Bronchial epithelial cell (primary cell): ENCODE measurements at places on chromosomes 1 and 21.

GRCh38 chr1:30327370-30328099 is 395.9 kb downstream of the MATN1 start:
- no peak for DNase-seq

GRCh38 chr1:161200992-161201835 is 953 bp upstream of the NDUFS2 start:
- no peak for DNase-seq

DNA sequence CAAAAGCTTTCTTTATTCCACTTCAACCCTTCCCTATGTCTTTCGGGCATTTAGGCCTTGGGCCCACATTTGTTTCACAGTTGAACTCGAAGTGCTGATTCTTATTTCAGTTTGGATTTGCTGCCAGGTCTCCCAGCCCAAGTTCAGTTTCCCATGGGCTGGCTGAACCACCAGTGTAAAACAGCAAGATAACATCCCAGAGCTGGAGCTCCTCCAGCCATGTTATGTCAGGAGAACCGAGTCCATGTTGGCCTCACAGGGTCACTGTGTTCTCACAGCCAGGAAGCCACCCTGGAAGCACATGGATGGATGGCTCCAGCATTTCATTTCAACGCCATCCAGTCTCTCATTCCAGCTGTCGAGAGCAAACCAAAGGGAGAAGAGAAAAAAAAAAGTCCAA is 45.2 kb upstream of the RXRG start:
- no peak for DNase-seq

GRCh38 chr1:24635195-24635843 is 7.8 kb upstream of the SRRM1 start:
- peak; percentile 79 for DNase-seq

- no peak for DNase-seq
Observed at GRCh38 chr1:43220905-43221778, 48.6 kb upstream of the TMEM125 start.

DNA sequence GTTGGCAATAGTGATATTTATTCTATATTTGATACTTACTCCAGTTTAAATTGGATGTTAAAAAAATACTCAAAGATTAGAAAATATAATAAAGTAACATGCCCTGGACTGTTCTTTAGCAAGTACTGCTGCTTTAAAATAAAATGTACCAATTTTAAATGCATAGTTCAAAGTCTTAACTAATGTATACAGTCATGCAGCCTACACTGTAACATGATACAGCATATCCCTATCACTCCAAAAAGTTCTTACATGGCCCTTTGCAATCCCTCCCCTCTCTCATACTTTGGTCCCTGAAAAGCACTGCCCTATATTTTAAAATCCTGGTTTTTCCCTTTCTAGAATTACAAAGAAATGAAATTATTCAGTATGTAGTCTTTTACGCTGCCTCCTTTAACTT is 726.6 kb downstream of the LTN1 start:
- DNase-seq, result peak; percentile 23

- DNase-seq, result peak; percentile 42
Observed at GRCh38 chr21:29416268-29416667, 117.5 kb downstream of the BACH1 start.

DNA sequence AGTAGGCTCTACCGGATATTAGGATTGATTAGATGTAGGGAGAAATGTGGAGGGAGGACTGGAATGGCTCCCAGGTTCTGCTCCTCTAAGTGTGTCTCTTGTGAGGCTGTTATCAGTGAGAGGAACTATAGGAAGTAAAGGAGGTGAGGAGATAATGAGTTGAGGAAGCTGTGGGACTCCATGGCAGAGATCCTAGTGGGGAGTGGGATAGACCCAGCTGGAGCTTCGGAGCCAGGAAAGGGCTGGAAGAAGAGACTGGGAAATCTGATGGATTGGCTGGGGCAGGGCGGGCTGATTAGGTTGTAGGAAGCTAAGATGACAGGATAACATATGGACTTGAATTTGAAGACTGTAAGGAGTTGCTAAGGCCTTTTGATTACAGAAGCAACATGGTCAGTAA is 14.8 kb upstream of the BCL9 start:
- DNase-seq, result no peak

GRCh38 chr21:38333301-38334272 is 76.8 kb downstream of the KCNJ15 start:
- no peak for DNase-seq

DNA sequence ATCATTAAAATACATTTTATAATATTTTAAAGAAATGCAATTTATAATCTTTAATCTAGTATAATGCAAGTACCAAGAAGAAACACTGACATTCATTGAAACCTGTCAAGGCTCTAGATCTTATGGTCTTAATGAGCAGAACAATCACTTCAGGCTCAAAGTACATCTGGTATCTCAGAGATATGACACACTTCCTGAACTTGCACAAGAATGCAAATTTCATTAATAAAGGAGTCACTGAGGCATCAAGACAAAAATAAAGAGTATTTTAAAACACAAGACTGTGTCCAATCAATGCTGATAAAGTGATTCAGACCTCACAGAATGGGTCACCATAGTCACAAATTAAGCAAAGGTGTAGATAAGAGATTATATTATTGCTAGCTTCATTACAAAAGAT is 178.1 kb downstream of the AK5 start:
- DNase-seq, result peak; percentile 16

GRCh38 chr1:239308701-239309333 is 77.6 kb upstream of the CHRM3 start:
- peak; percentile 12 for DNase-seq

DNA sequence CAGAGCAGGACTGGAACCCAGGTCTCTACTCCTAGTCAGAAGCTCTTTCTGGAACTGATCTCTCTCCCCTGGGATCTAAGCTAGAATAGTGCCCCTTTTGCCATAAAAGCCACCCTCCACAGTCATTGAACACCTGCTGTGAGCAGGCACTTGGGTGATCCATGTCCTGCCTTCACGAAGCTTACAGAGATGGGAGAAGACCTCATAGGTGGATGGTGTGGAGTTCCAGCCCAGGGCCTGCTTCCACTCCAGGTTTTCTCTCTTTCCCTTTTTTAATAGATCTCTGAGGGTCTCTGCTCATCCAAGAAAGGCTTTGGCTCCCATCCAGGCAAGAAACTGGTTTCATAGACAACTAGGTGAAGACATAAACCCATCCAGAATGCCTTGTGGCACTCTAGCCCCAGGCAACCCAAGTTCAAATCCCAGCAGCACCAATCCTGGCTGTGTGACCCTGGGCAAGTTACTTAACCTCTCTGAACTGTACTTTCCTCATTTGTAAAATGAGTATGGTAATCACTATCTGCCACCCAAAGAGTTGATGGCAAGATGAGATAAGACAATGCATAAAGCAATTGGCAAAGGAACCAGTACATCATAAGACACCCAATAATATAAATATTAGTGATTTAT is 46.4 kb upstream of the TMEM51 start:
- DNase-seq, result no peak

DNA sequence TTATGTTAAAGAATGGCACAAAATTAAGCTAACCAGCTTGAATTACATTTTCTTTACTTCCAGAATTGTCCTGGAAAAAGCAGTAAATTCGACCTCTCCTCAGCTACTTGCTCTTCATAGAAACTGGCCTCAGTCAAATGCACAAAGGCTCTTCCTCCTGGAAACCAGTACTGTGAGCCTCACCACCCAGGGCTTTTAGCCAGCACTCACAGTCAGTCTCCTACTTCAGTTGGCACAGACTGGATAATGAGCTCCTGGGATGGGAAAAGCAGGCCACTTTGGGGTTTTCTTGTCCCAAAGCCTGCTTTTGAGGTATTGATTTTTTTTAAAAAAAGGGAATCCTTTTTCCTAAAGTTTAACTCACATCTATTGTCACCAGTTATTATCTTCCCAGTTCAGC is 40.4 kb downstream of the SCYL3 start:
- no peak for DNase-seq

DNA sequence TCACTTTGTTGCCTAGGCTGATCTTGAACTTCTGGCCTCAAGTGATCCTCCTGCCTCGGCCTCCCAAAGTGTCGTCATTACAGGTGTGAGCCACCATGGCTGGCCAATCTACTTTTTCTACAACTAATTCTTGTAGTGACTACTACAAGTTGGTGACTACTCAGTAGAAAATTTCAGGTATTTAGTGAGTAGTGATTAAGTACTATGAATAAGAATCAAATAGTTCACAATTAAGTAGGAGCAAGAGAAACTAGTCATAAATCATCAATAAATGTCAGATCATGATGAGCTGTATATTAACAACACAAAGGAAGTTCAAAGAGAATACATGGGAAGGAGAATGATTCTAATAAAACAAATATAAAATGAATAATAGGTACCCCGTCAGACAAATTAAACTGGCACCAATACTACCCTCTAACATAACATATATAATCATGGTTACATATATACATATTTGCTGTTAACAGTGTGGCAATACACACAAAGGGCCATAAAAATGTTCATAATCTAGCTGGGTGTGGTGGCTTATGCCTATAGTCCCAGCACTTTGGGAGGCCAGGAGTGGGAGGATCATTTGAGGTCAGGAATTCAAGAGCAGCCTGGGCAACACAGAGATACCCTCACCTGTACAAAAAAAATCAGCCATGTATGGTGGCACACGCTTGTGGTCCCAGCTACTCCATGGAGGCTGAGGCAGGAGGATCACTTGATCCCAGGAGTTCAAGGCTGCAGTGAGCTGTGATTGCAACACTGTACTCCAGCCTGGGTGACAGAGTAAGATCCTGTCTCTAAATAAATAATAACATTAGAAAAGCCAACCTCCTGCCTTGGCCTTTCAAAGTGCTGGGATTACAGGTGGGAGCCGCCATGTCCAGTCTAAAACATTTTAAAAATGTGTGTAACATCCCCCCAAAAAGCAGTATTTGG is 19.1 kb downstream of the YY1AP1 start:
- no peak for DNase-seq

- no peak for DNase-seq
Observed at GRCh38 chr1:235851939-235852338, 14.8 kb downstream of the LYST start.
